ENCODE measurements at places on chromosomes 2 and 18. TPM values are rescaled to one million over a fixed set of nuclear protein-coding genes. Genes with fewer than 3 reads are reported as not detected.

The FBLN7 gene
- polyA plus RNA-seq = 2.3 TPM

The NCOA1 gene
- polyA plus RNA-seq = 10.4 TPM

The SCN3A gene
- not detected for polyA plus RNA-seq

The ARPC2 gene
- 303 TPM for polyA plus RNA-seq

The DUSP19 gene
- polyA plus RNA-seq = 0.97 TPM

The ANKRD29 gene
- polyA plus RNA-seq = 0.05 TPM
